ENCODE measurements at places on chromosomes 12 and 14. TPM values are rescaled to one million over a fixed set of nuclear protein-coding genes. Genes with fewer than 3 reads are reported as not detected.

DNA sequence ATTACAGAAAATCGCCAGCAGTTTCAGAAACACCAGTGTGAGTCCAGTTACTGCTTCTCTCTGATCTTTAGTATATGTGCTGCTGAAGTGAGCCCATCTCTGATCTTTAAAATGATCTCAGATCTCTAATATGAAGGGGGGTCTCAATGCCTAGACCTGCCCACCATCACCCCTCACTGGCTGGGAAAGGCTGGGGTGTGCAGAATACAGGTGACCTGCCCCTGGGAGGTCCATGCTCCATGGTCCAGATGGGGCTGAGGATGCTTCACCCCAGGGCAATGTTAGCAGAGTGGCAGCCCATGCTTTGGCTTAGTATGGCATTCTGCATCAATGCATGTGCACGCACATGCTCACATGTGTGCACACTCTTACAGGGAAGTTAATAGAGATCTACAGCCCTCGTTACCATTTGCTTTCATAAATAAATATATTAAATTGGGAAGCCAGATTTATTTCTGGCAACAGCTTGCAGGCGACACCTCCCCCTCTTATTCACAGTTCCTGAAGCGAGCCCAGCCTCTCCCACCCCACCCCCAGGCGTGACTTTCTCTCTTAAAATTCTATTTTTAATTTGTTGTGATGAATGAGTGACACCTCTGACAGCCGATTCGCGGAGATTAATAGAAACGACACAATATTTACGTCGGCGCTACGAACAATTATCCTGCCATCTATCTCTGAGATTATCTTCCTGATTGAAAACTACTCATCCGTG is 104.7 kb upstream of the ESRRB start:
- DNase-seq: no peak

Gene STXBP6
- 16.1 TPM for polyA plus RNA-seq

GRCh38 chr12:120132863-120133385 is 16.4 kb upstream of the RAB35 start:
- DNase-seq: no peak

GRCh38 chr12:53710091-53710490 is 17.2 kb downstream of the CALCOCO1 start:
- DNase-seq: no peak

Gene TMEM63C
- 0.67 TPM for polyA plus RNA-seq

- DNase-seq: no peak
Observed at GRCh38 chr12:34341362-34341733, 319.1 kb downstream of the ALG10 start.

- DNase-seq: peak; percentile 50
Observed at GRCh38 chr12:105330931-105331804, 677 bp downstream of the C12orf75 start.

DNA sequence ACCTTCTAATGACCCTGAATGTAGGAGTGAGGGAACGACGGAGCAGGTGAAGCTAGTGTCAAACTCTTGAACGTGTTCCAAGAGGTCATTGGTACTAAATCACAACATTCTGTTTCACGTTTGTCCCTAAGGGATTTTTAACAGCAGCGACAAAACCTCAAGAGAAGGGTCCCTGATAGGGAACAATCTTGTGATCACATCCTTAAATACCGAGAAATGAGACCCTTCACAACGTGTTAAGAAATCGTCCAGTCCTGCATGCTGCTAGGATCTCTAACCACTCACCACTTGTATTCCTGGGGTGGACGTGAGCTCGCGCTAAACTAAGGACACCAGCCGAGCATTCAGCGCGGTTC is 134.1 kb upstream of the KRAS start:
- no peak for DNase-seq

- no peak for DNase-seq
Observed at GRCh38 chr12:104466709-104467345, 10.1 kb downstream of the CHST11 start.

Gene MIP
- polyA plus RNA-seq: not detected

Gene TDRD9
- polyA plus RNA-seq: 0.30 TPM

DNA sequence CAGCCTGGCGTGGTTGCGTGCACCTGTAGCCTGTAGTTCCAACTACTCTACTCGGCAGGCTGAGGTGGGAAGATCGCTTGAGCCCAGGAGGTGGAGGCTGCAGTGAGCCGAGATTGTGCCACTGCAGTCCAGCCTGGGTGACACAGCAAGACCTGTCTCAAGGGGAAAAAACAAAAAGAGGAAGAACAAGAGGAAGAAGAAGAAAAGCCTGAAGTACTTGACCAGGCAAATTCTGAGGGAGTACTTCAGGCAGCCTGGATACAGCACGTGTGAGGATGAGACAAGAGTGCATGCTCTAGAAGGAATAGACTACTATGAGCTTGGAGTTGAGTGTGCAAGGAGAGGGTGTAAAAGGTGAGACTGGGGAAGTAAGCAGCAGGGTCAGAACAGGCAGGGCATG is 1.8 kb downstream of the GDF3 start:
- no peak for DNase-seq

GRCh38 chr14:35506927-35507326 is 27.0 kb upstream of the INSM2 start:
- peak; percentile 11 for DNase-seq

Gene MLH3
- 21.9 TPM for polyA plus RNA-seq

DNA sequence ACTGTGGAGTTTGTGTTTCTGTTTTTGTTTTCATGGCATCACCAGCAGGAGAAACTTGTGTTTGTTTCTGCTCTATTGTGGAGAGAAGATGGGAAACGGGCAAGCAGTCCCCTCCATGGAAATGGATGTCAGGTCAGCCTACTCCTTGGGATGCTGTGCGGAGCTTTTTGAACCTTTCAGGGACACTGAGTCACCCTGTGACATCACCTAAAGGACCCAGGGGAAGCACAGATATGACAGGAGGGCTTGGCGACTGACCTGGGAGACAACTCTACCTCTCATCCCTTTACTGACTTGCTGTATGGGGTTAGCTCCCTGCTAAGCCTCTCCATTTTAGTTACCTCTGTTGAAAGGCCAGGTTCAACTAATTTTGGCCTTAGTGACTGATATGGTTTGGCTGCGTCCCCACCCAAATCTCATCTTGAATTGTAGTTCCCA is 706.9 kb upstream of the TMEM132C start:
- no peak for DNase-seq

Gene LRP6
- 36.2 TPM for polyA plus RNA-seq

- no peak for DNase-seq
Observed at GRCh38 chr14:106843951-106844483, 1317.6 kb downstream of the TMEM121 start.

Gene TMTC2
- polyA plus RNA-seq: 24.5 TPM

DNA sequence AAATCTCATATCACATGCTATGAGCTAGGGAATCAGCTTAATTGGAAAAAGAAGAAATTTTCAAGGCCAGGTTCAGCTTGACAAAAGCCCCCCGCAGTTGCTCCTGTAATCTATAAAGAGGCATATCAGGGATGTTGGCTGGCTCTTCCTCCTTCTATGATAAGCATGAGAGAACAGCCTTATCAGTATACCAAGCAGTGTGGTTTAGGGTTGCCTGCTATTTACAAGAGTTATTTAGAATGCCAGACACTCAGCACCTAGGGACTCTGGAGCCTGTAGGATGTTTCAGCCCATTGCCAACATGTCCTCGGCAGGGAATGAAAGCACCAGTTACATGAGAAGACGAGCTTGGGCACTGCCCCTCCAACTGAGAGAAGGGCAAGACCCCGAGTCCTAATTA is 89.5 kb upstream of the TMPO start:
- DNase-seq: no peak

Measured in muscle of back (tissue), 13 donors.